M059J (cell line): ENCODE measurements at places on chromosomes 5 and 9.

- DNase-seq = no peak
Observed at GRCh38 chr9:134560654-134561053, 80.9 kb upstream of the COL5A1 start.

DNA sequence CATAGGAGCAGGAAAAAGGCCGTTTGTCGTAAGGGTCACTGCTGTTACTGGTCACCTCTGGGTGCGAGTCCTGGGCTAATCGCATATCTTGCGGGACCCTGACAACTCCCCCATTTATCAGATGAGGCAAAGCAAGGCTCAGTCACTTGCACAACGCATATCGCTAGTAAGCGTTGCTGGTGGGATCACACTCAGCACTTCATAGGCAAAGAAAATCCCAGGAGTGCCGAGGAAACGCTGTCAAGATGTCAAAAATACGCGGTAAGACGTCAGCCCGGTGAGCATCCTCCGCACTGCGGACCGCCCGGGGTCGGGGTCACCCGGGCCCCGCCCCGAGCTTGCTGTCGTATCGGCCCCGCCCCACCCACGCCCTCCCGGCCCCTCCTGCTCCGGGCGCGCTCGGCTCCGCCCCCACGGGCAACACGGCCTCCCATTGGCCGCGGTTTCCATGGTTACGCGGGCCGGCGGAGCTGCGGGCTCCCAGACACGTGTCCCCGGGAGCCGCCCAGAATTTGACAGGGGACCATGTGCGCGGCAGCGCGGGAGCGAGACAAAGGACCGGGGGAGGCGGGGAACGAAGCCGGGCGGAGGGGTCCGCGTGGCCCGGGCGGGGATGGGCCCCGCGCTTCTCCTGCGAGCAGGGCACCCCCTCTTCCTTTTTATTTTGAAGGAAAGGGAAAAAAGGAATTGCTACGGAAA is 80.2 kb upstream of the IER5L start:
- peak; percentile 85 for DNase-seq

DNA sequence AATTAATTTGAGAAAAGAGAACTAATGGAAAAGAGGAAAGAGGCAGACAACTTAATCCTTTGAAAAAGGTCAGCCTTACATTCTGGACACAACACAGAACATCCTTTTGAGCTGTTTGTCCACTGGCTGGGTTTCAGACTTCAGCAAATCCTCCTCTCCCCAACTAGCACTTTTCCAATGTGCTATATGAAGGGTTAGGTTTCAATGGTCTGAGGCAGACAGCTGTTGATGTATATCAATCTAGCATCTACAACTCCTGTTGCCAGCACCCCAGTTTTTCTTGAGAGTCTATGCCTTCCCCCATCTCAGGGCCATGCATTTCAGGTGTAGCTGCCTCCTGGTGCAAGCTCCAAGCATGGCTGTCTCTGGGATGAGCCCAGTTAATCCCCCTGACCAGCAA is 174.2 kb downstream of the TRIM32 start:
- DNase-seq = no peak

- DNase-seq = no peak
Observed at GRCh38 chr5:79685627-79686026, 4.0 kb upstream of the CMYA5 start.
